ENCODE measurements at places on chromosomes 3 and 15. TPM values are rescaled to one million over a fixed set of nuclear protein-coding genes. Genes with fewer than 3 reads are reported as not detected.

DNA sequence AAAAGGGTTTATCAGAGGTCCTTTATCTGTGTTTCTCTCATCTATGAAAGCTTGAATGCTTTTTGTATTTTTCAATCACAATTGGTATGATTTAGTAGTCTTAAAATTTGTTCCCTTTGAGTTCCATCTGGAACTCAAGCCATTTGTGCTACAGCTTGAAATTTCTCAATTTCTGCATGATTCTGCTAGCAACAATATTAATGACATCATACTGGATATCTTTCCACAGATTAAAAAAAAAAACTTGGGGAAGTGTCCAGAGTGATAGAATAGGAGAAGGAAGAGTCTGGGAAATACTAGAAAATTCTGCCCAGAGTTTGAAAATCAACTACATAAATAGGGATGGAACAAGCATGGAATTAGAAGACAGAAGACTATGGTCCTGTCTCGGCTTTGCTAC lies 9.3 kb upstream of the FBN1 start:
- DNase-seq, result no peak

DNA sequence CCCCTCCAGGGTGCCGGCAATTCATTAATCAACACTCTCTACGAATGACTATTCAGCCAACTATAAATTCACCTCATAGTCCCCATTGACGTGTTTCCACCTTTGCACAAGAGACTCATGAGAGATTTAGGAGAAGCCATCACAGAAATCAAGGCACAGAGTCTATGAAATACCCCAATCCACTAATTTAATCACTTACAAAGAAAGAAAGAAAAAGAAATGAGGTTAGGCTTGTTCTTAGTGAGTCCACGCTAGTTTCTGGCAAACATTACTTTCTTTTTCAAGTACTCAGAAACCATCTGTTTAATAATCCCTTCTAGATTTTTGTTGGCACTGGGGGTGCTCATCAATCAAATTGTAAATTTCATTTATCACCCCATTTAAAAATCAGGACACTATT lies 125.2 kb upstream of the ADPGK start:
- peak; percentile 19 for DNase-seq

GRCh38 chr3:141050576-141051442 lies at the start of gene SPSB4:
Gene SPSB4 (plus strand): TSS chr3:141051347. CDS start chr3:141066105, 14,758 bp downstream.
- DNase-seq, result peak; percentile 63

DNA sequence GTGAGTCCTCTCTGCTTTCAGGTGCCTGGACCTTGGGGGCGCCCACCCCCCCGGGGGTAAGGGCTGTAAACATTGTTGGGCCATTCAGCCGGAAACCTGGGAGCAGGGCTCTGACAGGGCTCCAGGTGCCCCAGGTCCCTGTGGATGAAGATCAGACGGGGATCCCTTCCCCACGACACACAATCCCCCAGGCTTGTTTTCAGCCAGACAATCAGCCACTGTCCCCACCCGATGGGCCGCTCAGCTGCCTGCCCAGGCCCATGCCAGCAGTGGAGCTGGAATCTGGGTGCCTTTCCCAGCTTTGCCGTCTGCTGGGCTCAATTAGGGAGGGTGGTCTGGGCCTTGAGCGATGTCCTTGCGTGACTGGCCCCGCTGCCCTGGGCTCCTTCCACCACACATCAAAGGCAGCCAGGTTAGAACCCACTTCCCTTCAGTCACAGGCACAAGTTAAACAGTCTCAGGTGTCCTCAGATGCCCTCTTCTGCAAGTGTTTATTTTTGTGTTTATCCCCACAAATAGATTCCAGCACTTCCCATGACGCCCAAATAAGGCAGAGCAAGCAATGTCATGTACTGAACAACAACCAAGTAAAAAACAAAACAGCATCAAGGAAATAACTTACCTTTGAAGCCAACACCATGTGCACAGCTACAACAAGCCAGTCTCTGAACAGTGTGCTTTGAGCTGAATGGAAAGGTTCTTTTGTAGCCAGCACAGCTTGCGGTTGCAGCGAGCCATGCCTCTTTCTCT lies 77.0 kb upstream of the ALDH1A3 start:
- DNase-seq, result no peak

GRCh38 chr3:33575311-33575710 lies 135.1 kb upstream of the UBP1 start:
- DNase-seq, result no peak

- no peak for DNase-seq
These were observed 176.2 kb downstream of the PEX5L start for GRCh38 chr3:179860275-179861107.

DNA sequence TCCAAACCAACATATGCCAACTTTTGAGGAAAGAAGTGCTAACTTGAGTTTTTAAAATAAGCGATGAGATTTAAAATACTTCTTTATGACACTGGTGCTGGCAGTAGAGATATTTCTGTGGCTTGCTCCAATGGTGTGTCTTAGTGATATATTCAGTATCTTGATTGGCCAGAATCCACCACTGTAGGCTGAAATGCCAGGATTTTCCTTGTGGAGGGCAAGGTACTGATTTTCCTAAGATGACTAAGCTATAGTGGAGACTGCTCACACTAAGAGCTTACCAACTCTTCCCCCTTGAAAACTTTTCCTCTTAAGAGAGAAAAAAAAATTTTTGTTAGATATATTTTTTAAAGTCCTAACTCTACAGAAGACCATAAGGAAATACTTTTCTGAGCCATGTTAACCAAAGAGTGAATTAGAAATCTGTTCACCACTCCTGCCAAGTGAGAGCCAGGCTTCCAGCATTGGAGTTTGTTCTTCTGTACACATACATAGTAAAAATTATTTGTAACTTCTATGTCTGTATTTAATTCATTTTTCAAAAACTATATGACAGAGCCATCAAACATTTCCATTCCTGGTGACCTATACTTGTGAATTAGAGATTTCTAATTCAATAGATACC lies 109.1 kb downstream of the PPP2R3A start:
- no peak for DNase-seq

Gene PLA2G4F
- not detected for total RNA-seq

Gene KCNAB1
- total RNA-seq, result not detected

Gene LRRIQ4
- total RNA-seq, result 0.09 TPM

Gene ANKUB1
- not detected for total RNA-seq

Gene CELF6
- 0.21 TPM for total RNA-seq

Measured in activated CD4-positive, alpha-beta T cell treated with anti-CD3 and anti-CD28 coated beads, Interleukin-2, amount 10 ng/mL, durations not matched to agents 24 days and 14 days (primary cell).